ENCODE measurements at places on chromosomes 6 and 20. TPM values are rescaled to one million over a fixed set of nuclear protein-coding genes. Genes with fewer than 3 reads are reported as not detected.

DNA sequence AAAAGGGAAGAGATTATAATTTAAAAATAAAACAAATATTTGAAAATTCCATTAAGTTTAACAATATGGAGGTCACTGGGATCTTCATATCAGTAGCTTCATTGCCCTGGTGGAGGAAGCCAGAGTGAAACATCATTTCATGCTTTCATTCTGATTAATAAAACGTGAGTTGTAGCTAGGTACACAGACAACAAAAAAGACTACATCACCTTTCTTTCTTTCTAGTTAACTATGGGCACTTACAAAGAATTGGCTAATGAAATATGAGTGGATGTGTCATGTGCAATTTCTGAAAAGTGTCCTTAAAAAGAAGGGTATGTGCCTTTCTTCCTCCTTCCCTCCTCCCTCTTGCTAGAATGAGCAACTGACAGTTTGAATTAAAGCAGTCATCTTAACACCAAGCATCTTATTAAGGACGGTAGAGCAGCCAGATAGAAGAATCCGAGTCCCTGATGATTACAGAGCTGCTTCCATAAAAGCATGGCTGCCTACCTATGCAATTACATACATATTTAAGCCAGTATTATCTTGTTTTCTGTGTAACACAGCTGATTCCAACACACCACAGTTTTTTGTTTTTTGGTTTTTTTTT, 3.4 kb downstream of the SERAC1 start:
- H3K27ac ChIP-seq, result no peak overlapping the region
- DNase-seq, result no peak
- no peak overlapping the region for H3K4me3 ChIP-seq
- H3K27me3 ChIP-seq, result no peaks in the 10 kb centered on the region
- H3K36me3 ChIP-seq, result peaks cover 2% of the 10 kb centered on the region

Gene IMPG1
- total RNA-seq, result not detected

DNA sequence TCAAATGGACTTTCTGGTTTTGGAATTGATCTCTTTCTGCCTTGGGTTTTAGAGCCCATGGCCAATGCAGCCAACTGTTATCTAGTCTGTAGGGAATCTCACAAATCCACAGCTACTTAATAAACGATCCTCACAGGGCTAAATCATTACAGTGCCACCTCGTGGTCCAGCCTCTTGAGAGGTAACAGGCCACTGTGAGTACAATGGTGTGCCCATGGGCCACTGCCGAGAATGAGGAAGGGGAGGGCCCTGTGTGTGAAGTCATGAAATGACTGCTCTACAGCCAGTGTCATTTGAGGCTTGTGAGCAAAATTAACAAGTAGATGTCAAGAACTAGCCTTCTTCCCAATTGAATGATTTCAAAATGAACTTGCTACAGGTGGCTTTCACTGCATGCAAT, 54.3 kb upstream of the GMPR start:
- no peak overlapping the region for H3K4me3 ChIP-seq
- DNase-seq, result no peak
- no peaks in the 10 kb centered on the region for H3K27me3 ChIP-seq
- H3K4me1 ChIP-seq, result peaks cover 13% of the 10 kb centered on the region

DNA sequence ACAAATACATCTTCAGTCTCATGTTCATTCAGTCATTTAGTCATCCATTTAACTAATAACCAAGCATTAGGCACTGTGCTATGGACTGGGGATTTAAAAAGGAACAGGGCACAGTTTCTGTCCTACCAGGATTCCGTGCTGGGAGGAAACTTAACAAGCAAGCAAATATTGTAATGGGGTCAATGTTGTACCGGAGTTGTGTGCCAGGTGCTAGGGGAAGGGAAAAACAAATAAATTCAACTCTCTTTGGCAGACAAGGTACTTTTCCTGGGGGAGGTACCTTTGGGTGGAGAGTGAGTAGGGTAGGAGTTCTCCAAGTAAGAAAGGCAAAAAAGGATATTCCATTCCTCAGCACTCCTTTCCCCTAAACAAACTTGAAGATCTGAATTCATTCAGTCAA, 90.3 kb downstream of the OLIG3 start:
- H3K4me1 ChIP-seq, result no peaks in the 10 kb centered on the region
- H3K27ac ChIP-seq, result no peak overlapping the region
- H3K4me3 ChIP-seq, result no peak overlapping the region

DNA sequence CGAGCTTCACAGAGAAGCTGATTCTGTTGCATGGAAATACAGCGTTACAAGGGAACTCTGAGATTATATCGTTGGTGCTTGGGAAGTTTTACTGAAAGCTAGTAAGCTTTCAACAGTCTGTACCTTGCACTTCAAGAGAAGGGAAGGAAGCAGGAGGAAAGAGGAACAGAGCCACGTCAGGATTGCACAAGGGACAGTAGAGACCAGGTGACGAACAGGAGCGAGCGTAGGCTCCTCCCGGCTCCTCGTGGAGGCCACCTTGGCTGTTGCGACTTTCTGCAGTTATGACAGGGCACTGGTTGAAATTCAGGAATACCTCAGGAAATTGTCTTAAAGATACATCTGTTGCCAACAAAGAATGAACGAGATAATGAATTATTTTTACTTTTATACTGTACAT, 18.8 kb downstream of the RTF2 start:
- no peaks in the 10 kb centered on the region for H3K27me3 ChIP-seq
- H3K27ac ChIP-seq, result no peak overlapping the region
- H3K4me1 ChIP-seq, result peaks cover 23% of the 10 kb centered on the region
- no peak overlapping the region for H3K4me3 ChIP-seq

GRCh38 chr20:956330-956951, 40.3 kb upstream of the ANGPT4 start:
- no peaks in the 10 kb centered on the region for H3K36me3 ChIP-seq
- no peak overlapping the region for H3K4me3 ChIP-seq
- peaks cover 52% of the 10 kb centered on the region for H3K27me3 ChIP-seq
- H3K4me1 ChIP-seq, result no peaks in the 10 kb centered on the region
- DNase-seq, result peak; percentile 68

DNA sequence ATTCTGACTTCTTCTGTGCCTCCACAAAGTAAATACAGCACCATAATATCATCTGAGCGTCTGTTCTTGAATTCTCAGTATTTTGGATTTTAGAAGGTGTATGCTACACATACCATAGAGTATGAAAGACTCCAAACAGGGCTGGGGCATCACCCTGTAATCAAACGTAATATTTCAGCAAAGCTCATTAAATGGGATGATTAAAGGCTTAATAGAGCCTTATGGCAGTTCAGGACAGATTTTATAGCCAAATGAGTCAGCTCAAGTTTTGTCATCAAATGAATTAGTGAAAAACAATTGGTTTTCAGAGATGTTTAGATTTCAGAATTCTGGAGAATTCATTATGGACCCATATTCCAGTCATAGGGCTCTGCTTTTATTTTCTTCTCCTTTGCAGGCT, 68.9 kb downstream of the TULP4 start:
- H3K27ac ChIP-seq, result no peak overlapping the region
- no peaks in the 10 kb centered on the region for H3K36me3 ChIP-seq
- H3K4me1 ChIP-seq, result peaks cover 17% of the 10 kb centered on the region
- no peaks in the 10 kb centered on the region for H3K27me3 ChIP-seq

DNA sequence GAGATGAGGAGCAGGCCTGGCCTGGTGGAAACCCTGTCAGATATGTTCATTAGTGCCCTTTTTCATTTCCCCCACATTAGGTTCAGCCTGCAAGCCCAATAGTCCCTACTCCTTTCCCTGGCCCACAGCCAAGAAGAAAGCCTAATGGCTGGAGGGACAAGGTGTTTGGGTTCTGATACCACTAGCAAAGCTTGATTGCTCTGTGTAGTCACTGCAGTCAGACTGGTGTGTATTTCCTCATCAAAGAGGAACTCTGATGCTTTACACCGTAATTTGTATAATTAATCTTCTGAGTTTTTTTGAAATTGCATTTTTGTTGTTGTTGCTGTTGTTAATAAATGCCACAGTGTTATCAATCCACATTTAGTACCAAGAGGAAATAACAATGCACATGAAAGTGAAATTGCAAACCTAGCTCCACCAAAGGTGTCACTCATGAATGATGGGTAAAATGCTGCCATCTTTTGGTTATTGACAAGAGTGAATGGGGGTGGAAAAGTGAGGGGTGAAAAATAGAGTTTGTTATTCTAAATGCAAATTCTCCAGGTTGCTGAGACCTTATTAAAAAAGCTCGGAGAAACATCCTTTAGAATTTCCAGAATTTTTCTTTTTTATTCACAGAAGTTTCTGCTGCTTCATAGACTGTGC, 320.2 kb upstream of the POU3F2 start:
- DNase-seq, result no peak
- H3K27ac ChIP-seq, result no peak overlapping the region
- H3K4me3 ChIP-seq, result no peak overlapping the region
- H3K4me1 ChIP-seq, result no peaks in the 10 kb centered on the region

- H3K36me3 ChIP-seq, result no peaks in the 10 kb centered on the region
- DNase-seq, result no peak
- no peak overlapping the region for H3K4me3 ChIP-seq
- H3K27ac ChIP-seq, result no peak overlapping the region
- no peaks in the 10 kb centered on the region for H3K27me3 ChIP-seq
Observed at GRCh38 chr6:101776919-101777350, 383.4 kb downstream of the GRIK2 start.

GRCh38 chr20:39862470-39862891, 826.6 kb downstream of the MAFB start:
- peaks cover 8% of the 10 kb centered on the region for H3K4me1 ChIP-seq
- H3K27me3 ChIP-seq, result peaks cover 2% of the 10 kb centered on the region
- H3K36me3 ChIP-seq, result no peaks in the 10 kb centered on the region
- DNase-seq, result no peak

Gene BEND3
- 3.9 TPM for total RNA-seq

DNA sequence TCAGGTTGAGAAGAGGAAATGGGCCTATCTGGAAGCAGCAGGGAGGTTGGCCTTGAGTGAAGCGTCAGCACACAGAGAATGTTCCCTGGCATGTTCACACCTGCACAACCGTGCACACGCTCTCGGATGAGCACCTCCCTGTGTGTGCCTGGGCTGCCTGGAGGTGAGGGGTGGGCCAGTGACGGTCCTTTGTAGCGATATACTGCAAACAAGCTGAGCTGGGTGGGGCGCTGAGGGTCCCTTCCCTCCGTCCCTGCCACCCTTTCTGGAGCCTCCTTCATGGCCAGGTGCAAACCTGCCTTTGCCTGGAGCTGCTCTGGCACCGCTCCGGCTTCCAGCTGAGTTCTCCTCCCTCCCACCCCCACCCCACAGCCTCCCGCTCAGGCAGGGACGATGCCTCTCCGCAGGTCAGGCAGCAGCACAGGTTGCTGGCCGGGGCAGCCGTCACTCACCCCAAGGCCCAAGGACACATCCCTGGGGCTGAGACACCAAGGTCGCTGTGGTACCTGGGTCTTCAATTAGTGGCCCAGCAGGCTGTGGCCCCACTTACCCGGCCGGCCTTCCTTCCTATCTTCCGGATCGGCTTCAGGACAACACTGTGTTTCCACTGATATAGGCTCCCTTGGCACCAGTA, 111.6 kb downstream of the ERMARD start:
- no peak overlapping the region for H3K27ac ChIP-seq
- no peak overlapping the region for H3K4me3 ChIP-seq
- H3K4me1 ChIP-seq, result peaks cover 6% of the 10 kb centered on the region
- H3K27me3 ChIP-seq, result peaks cover 4% of the 10 kb centered on the region
- H3K36me3 ChIP-seq, result peaks cover 2% of the 10 kb centered on the region

DNA sequence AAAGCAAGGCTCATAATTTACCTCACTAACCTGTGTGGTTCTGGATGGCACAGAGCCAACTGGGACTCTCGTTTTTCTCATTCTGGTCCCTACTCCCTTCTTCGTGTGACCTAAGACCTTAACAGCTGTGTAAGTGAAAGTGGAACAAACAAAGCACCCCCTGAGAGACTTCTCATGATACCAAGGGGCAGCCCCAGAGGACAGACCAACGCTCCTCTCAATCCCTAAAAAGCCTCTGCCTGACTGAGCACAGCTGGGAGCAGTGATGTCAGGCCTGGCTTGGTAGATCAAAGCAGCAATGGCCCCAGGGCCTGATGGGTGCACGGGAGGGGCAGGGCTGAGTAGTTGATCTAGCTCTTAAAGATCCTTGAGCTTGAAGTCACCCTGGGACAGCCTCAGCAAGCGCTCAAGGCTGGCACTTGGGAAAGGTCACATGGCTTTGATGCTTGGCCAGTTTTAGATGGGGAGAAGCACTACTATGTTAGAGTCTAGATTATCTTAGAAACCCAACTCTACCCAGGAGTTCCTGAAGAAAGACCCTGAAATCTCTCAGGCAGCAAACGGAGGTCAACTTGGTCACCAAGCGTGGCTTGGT, 16.2 kb upstream of the TGM2 start:
- no peak overlapping the region for H3K4me3 ChIP-seq
- DNase-seq, result no peak
- peak overlapping the region; percentile 56 for H3K27ac ChIP-seq
- H3K27me3 ChIP-seq, result no peaks in the 10 kb centered on the region

GRCh38 chr6:163771180-163771579, 356.7 kb downstream of the QKI start:
- no peaks in the 10 kb centered on the region for H3K27me3 ChIP-seq
- H3K27ac ChIP-seq, result no peak overlapping the region
- H3K4me3 ChIP-seq, result no peak overlapping the region
- DNase-seq, result no peak
- no peaks in the 10 kb centered on the region for H3K4me1 ChIP-seq

- no peaks in the 10 kb centered on the region for H3K36me3 ChIP-seq
- DNase-seq, result no peak
- H3K27ac ChIP-seq, result peak overlapping the region; percentile 86
Observed at GRCh38 chr20:59938696-59939051, 1.4 kb downstream of the PPP1R3D start.

DNA sequence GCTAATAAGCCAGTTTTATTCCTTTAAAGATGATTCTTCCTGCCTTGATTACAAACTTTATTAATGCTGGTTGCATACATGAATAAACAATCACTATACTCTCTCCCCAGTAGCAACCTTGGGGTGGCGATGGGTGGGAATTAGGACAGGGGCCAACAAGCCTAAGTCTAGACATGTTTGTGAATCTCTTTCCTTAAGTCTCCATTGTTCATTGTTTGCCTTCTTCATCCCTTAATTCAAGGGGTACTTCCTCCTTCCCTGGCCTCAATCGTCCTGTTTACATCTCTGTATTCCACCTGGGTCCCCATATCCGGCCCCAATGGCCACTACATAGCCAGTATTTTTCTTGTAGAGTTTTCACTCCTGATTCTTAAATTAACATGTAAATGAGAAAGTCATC, 66.0 kb downstream of the ARHGAP18 start:
- no peak overlapping the region for H3K4me3 ChIP-seq
- H3K4me1 ChIP-seq, result peaks cover 56% of the 10 kb centered on the region
- no peaks in the 10 kb centered on the region for H3K27me3 ChIP-seq
- DNase-seq, result no peak
- no peaks in the 10 kb centered on the region for H3K36me3 ChIP-seq

Gene FBXO30
- total RNA-seq, result 11.8 TPM

Gene SPTLC3
- 5.8 TPM for total RNA-seq

- no peak overlapping the region for H3K27ac ChIP-seq
- no peak for DNase-seq
- H3K36me3 ChIP-seq, result no peaks in the 10 kb centered on the region
- H3K4me1 ChIP-seq, result peaks cover 15% of the 10 kb centered on the region
- H3K4me3 ChIP-seq, result no peak overlapping the region
- no peaks in the 10 kb centered on the region for H3K27me3 ChIP-seq
Observed at GRCh38 chr20:32678948-32679347, 5.2 kb upstream of the C20orf203 start.

- H3K36me3 ChIP-seq, result no peaks in the 10 kb centered on the region
- DNase-seq, result no peak
- H3K27me3 ChIP-seq, result peaks cover 8% of the 10 kb centered on the region
- no peak overlapping the region for H3K4me3 ChIP-seq
- H3K27ac ChIP-seq, result no peak overlapping the region
Observed at GRCh38 chr6:168700880-168701279, 259.9 kb downstream of the SMOC2 start.

Gene CCN6
- total RNA-seq, result not detected

Gene RIPPLY2
- not detected for total RNA-seq

Gene SLC29A1
- total RNA-seq, result 161 TPM

Gene AGER
- 4.9 TPM for total RNA-seq

Gene SMIM8
- total RNA-seq, result 9.6 TPM

Gene SSTR4
- total RNA-seq, result not detected
